ENCODE measurements at places on chromosomes 13 and 19.

DNA sequence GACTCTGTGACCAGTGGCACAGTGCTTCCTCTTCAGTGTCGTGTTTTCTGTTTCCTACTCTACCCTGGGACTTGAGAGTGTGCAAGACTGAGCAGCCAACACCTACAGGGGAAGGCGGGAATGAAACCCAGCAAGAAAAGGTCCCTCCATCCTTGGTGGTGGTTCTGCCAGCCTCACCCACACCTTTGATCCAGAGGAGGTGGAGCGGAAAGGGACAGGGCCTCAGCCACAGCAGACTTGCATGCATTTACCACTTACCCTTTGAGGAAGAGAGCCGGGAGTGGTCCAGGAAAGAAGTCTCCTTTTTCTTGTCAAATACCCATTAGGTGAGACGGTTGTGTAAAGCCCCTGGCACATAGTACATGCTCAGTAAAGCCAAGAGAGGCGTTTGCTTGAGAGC, 164.8 kb upstream of the ZNF536 start:
- DNase-seq: no peak

DNA sequence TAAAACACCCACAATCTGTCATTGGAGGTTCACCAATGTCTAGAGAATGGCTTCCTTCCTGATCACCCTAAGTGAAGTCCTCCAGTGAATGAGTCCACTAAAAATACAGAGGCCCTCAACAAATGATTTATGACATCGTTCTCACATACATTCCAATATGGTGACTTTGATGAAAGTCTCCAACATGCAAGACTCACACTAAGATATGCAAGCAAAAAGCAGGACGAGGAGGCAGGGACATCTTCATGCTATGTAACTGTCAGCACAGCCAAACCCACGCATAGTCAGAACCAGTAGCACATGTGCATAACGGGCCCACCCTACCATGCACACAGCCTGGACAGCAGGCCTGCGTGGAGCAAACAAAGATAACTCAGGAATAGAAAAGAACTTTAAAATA, 16.6 kb upstream of the LSM14A start:
- DNase-seq: no peak

- DNase-seq: no peak
Measured at GRCh38 chr13:110015253-110015652, 228.9 kb upstream of the IRS2 start.

GRCh38 chr19:11239377-11240000, at the start of gene ANGPTL8:
ANGPTL8 (plus strand) TSS chr19:11239619; CDS start chr19:11239638, 19 bp downstream.
- DNase-seq: no peak

DNA sequence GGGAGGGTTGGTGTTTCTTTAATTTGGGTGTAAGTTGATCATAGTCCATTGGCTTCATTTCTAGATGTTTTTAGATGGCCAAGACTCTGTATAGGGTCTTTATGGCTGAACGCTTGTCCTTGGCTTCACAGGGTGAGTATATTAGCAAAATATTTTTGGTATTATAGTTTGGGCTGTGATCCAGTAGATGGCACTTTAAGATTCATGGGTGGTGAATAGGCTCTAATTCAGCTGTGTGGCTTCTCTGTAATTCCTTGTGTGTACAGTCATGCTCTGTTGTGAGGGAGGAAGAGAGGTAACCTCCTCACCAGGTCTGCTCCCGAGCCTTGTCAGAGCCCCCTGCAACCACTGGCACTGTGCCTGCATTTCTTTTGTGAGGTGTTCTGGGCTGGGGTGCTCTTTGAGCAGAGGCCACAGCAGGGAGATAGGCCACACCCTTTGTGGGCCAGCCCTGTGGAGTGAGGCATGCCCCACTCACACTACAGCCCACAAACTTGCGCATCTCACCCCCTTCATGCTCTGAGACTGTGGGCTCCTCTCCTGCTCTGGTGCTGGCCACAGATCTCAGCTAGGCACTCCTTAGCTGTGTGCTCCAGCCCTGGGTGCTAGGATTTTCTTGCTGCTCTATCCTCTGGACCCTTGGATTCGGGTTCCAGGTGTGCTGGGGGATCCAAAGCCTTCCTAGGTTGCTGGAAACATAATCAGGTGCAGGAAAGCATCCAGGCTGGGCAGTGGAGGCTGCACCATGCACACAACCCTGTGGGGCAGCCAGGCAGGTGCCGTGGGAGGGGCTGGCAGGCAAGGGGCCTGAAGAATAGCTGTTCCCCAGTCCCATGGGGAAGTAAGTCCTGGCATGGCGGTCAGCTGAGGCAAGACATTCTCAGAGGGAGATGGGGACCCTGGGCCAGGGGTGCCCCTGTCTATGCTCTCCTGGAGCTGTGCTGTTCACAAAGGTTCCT, 193.9 kb downstream of the GPC5 start:
- DNase-seq: no peak

DNA sequence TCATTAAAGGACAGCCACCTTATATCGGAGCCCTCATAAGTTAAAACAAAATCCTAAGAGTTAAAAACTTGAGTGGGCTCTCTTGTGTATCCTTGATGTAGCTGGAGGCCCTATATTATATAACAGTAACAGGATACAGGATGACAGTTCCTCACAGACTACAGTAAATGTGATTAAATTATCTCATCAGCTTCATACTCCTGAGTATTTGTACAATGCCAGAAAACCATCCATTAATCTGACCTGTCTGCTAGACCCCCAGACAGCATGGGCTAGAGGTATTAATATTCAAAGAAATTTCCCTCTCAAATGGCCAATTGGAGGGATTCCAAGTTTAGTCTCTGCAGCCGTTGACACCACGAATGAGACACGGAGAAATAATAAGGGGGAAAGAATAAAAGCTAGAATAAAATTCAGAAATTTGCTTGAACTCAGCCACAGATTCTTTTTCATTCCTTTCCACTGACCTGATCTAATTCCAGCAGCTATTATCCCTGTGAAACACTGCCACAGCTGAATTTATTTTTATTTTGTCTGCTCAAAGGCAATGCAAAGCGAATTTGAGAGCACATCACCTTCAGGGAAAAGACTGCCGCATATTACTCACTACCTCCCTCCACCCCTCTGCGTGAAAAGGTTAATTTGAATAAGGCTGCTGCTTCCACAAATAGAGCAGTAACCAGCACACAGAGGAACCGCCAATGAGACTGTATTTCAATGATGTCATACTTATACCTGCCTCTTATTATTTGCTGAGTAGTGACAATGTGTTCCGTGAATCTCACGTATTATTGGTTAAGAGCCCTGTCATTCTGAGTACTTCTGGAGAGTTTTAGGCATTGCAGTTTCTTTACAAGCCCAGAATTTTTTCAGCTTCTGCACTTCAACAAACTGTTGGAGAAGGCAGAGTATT, 155.9 kb upstream of the KLF12 start:
- no peak for DNase-seq

GRCh38 chr13:47459512-47459911, 541.6 kb downstream of the SUCLA2 start:
- no peak for DNase-seq

GRCh38 chr19:16316506-16316882, 8.1 kb upstream of the KLF2 start:
- no peak for DNase-seq

DNA sequence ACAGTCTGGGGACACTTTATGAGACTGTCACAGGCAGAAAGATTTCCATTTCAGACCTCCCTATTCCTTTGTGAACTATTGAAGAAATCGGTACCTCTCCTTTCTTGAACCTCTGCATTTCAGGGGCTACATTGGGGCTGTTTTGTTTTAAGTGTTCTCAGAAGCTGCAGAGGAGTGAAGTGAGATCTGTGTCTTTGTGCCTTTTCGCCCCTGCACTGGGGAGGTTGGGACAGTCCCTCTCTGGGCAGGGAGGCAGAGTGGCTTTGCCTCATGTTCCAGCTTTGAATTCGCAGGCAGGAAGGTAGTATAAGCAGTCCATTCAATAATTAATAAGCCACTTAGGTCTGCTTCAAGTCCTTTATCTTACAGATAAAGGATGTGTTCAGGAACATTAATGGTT, 9.5 kb upstream of the AMER2 start:
- DNase-seq: no peak

- DNase-seq: no peak
Measured at GRCh38 chr19:42330241-42330711, 4.8 kb downstream of the MEGF8 start.

- DNase-seq: no peak
Measured at GRCh38 chr19:10520652-10521318, 3.5 kb upstream of the S1PR5 start.

GRCh38 chr13:31334547-31334946, 134.8 kb downstream of the B3GLCT start:
- no peak for DNase-seq

DNA sequence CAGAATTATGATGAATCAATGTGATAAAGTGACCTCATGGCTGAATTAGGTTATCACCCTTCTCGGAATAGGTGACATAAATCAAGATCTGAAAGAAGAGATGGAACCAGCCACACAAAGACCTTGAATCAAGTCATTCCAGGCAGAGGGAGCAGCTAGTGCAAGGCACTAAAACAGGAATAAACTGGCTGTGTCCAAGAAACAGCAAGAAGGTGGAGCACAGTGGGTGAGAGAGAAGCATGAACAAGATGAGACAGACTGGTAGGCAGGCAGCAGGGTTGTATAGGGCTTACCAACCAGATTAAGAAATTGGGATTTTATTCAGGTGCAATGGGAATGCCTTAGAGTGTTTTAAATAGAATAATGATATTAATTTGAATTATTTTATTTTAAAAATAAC, 470.3 kb downstream of the PCDH20 start:
- no peak for DNase-seq

DNA sequence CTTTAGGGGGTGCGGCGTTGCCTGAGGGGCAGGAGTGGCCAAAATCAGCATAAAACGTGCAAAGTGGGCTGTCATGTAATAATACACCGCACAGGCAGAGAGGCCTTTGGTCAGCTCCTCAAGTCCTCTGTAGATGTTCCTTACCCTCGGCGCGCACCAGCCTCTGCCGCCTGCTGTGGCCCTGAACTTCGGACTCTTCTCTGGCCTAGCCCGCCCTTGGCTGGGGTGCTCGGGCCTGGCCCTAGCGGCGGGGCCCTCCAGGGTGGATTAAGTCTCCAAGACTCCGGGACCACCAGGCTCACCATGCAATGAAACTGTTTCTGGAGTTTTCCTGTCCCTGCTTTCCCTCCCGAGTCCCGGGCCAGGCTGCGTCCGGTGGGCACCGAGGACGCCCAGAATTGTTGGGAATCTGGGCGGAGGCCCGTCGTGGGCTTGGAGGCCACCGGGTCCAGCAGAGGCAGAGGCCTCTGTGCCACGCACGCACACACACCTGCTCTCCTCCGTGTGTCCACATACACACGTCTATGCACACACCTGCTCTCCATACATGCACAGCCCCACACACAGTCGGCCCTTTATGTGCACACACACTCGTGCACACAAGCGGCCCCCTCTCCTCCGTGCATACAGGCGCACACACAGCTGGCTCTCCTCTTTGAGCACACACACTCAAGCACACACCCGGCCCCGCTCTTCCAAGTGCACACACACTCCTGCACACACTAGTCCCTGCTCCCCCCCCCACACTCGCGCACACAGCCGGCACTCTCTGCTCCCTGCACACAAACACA, 1.5 kb upstream of the TFDP1 start:
- no peak for DNase-seq

DNA sequence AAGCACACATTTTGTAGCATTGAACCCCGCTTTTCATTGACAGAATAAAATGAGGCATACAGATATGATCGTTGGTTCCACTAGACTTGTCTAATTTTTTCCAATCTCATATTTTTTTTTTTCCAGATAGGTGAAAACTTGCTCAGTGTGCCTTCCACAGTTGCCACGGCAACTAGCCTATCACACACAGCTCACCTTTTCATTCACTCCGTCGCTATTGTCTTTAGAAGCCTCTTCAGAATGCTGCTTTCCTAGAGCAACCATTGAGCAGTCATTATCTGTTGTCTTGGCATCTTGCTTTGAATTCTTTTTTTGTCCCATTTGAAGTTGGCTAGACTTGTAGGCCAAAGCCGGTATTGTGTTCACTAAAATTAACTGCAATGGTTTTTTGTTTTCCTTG, 37.7 kb upstream of the ESD start:
- DNase-seq: no peak

- no peak for DNase-seq
Measured at GRCh38 chr13:59829690-59830089, 334.0 kb downstream of the DIAPH3 start.

DNA sequence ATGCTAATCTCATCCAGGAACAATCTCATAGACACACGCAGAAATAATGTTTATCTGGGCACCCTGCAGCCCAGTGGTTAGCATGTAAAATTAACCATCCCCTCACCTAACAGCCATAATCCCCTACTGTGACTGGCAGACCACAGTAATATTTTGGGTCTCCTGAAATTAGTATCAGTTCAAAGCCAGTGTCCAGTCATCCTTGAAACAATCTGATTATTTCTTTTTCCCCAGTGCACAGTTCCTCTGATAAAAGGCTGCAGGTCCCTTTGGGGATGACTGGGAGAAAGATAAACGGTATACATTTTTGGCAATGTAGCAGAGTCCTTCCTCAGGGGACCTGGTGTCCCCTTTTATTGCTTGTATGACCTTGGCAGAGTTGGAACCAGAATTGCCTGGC, 50.4 kb upstream of the CYSLTR2 start:
- DNase-seq: no peak

- DNase-seq: no peak
Measured at GRCh38 chr19:7560255-7560654, 24.7 kb downstream of the PNPLA6 start.

DNA sequence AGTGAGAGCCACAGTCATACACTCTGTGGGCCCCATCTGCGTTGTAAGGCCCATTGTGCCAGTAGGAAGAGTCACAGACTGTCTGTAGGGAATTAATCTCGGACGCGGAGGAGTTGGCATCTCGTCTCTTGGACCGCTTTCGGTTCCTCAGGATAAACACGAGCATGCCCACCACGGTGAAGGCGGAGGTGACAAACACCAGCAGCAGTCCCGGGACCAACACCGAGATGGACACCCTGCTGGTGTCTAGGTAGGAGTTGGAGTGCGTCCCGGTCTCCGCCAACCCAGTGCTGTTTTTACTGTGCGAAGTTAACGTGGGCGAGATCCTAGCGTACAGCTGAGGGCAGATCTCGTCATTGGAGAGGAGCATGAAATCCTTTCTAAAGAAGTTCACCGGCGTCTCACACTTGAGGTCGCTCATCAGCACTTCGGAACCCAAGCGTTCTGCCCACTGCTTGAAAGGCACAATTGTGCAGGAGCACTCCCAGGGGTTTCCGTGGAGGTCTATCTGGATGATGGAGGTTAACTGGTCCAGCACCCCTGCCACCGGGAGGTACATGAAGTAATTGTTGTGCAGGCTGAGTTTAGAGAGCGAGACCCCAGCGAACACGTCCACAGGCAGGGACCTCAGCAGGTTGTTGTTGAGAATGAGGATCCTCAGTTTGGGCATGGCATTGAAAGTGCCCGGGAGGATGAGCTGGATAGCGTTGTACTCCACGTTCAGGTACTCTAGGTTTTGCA, 2.7 kb downstream of the SLITRK1 start:
- DNase-seq: no peak
